Stimulated activated CD4-positive, alpha-beta T cell treated with anti-CD3 and anti-CD28 coated beads, TNF-alpha, amount 100 ng/mL, for 24 hours (primary cell): ENCODE measurements at places on chromosomes 1 and 21.

- no peak for DNase-seq
These were observed 28.8 kb downstream of the EDN2 start for GRCh38 chr1:41455479-41456332.

DNA sequence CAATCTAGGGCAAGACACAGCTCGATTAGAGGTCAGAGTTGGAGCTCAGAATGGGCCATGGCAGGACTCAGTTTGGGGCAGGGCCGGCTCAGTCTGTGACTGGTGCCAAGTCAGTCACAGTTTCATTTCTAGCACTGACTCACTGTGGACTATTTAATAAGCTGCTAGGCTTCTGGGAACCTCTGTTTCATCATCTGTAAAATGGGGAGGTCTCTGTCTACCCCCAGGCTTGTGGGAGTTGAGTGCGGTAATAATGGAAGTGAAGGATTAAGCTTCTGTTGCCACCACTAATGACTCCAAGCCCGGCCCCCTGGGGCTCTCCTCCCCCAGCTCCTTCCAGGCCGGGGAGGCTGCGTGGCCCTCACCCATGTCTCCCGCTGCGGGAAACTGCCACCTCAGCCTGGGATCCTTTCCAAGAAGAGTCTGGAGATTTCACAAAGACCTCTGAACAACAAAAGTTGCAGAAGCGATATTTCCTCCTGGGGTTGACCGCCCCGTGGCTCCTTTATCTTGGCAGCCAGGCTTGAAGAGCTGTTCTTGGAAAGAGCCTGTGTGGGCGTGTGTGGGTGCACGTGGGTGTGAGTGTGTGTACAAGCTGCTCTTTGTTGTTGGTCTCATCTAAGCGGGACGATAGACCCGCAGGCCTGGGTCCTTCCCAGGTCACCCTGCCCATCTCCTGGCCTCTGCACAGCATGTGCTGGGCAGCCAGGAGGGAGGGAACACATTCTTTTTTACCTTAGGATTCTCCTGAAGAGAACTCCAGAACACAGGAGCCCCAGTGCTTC, 29.1 kb downstream of the KNCN start:
- DNase-seq = no peak

- no peak for DNase-seq
These were observed 97.0 kb upstream of the CACNA1E start for GRCh38 chr1:181386340-181386739.

DNA sequence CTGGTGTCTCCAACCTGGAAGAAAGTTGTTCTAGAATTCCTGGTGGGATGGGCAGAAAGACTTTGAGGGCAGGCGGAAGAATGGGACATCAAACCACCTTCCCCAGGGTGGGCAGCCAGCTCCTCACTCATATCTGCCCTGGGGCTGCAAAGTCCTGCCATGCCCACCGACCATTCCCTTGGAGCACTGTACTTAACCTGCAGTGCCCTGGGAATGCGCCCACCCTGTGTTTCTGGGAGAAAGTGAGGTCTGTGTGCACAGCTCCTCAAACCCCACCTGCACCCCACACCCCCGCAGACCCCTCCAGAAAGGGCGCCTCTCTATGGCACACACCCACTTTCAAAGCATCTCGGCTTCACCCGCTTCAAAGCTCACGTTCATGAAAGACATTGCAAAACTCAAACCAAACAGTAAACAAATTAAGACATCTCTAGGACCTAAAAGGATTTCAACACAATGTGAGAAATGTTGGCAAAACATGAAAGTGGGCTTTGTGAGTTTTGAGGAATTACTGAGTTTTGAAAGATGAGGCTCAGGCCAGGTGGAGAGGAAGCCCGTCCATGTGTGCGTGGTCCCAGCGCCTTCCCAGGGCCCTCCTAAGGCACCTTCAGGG, 25.1 kb downstream of the KRTAP10-1 start:
- no peak for DNase-seq

DNA sequence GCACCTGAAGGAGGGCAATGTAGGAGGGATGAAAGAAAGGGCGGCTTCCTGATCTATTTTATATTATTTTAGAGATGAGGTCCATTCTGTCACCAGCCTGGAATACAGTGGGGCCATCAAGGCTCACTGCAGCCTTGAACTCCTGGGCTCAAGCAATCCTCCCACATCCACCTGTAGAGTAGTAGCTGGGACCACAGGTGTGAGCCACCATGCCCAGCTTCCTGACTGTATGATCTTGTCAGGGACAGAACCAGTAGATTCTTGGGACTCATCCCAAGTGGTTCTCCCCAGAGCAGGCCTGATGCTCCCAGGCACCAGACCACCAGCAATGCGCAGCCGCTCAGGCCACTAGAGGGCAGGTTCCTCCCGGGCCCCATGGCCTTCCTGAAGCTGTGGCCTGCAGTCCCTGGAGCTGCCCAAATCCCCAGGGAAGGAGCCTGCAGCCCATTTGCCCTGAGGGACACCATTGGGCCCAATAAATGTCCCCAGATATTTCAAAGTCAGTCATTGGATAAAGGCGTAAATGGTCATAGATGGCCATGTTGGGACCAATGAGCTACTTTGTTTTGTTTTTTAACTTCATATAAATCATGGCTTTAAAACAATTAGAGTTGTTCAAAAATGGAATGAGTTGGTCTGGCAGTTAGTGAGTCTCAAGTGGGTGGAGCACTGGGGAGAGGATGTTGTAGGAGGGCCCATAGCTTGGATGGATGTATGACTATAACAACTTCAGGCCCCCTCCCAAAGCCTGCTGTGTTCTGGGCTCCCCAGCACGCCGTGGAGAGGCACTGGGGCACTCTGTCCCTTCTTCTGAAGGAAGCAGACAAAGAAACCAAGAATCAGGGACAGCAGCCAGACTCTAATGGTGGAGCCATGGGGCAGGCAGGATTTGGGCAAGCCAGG, 44.7 kb upstream of the GOLT1A start:
- DNase-seq = peak; percentile 28

GRCh38 chr1:22313321-22313720, 138.3 kb upstream of the ZBTB40 start:
- DNase-seq = no peak

- DNase-seq = peak; percentile 96
These were observed at the start of gene FAF1 for GRCh38 chr1:50959913-50960844. Gene FAF1, minus strand, starts transcription at chr1:50960267. Its CDS starts 456 bp downstream, at chr1:50959811.

DNA sequence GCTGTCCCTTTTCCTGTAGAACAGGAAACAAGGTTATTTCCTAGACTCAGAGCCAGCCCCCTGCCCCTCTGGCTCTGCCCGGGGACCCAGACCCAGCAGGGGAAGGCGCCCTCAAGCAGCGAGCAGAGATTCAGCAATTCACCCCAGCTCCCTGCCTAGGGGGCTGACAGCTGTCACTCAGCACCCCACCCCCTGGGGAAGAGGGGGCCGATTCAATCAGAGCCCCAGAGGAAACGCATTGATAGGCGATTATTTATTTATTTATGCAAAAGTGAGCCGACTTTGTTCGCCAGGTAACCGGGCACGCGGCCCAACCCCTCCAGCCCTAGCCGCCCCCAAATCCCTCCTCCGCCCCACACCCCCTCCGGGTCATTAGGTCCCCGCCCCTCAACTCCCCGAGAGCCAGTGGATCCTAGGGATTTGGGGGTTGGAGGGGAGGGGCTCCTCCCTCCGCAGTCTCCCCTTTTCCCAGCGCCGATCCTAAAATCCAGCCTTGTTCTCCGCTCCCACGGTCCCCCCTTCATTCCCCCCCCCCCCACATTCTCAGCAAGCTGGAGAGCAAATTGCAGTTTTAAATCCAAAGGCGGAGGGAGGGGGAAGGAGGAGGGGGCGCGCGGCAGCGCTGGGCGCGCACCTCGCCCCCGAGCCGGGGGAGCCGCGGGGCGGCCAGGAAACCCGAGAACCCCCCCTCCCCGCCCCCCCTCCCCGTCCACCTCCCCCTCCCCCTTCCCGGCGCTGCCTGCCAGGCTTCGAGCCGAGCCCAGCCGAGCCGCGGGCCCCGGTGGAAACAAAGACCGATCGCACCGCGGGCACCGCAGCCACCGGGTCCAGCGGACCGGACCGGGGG, 1.3 kb downstream of the AHDC1 start:
- no peak for DNase-seq

GRCh38 chr21:31180256-31181081, 142.2 kb upstream of the KRTAP19-8 start:
- DNase-seq = no peak

GRCh38 chr1:209341146-209341545, 242.4 kb upstream of the CAMK1G start:
- DNase-seq = no peak

GRCh38 chr1:38076038-38076437, 29.4 kb upstream of the POU3F1 start:
- DNase-seq = no peak

- DNase-seq = no peak
These were observed 16.2 kb downstream of the OLFML2B start for GRCh38 chr1:162007466-162007865.

- no peak for DNase-seq
These were observed 10.3 kb downstream of the KCNN3 start for GRCh38 chr1:154859786-154860155.

GRCh38 chr1:227940791-227941241, 6.9 kb downstream of the WNT9A start:
- no peak for DNase-seq

- no peak for DNase-seq
These were observed 6.8 kb upstream of the IFNGR2 start for GRCh38 chr21:33396436-33396835.

DNA sequence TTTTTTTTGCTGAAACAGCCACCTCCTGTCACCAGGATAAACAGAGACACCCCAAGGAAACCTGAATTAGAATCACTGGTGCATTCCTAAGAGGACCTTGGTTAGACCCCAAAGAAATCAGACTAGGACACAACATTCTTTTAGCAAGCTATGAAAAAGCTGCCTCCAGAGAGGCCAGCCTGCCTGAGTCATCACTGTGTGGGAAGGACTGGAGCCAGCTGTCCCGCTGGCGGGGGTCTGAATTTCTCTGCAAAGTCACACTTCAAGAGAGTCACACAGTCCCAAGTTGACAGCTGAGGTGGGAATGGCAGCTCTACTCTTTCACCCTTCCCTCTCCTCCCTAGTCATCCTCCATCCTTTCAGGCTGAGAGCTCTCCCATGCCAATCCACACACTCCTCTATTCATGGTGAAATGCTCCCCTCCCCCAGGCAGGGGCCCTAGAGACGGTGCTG, 405.0 kb upstream of the POU3F1 start:
- DNase-seq = no peak

- no peak for DNase-seq
These were observed 824.3 kb upstream of the PRMT6 start for GRCh38 chr1:106232128-106232527.

DNA sequence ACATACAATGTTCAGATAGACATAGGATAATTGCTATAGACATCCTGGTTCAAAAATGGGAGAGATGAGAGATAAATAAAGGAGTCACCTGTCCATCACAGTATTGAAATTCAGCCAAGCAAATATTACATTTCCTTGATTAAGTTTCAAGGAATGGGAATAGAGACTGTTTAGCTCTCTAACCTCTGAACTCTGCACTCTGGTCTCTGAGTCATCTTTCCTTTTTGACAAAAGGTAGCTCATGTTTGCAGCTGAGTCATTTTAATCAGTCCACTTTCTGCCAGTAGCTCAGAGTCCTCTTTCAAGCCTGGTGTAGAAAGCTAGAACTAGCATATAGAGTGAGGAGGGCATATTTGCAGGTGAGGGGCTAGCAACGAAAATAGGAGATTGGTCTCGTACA, 51.4 kb upstream of the GJA8 start:
- no peak for DNase-seq

DNA sequence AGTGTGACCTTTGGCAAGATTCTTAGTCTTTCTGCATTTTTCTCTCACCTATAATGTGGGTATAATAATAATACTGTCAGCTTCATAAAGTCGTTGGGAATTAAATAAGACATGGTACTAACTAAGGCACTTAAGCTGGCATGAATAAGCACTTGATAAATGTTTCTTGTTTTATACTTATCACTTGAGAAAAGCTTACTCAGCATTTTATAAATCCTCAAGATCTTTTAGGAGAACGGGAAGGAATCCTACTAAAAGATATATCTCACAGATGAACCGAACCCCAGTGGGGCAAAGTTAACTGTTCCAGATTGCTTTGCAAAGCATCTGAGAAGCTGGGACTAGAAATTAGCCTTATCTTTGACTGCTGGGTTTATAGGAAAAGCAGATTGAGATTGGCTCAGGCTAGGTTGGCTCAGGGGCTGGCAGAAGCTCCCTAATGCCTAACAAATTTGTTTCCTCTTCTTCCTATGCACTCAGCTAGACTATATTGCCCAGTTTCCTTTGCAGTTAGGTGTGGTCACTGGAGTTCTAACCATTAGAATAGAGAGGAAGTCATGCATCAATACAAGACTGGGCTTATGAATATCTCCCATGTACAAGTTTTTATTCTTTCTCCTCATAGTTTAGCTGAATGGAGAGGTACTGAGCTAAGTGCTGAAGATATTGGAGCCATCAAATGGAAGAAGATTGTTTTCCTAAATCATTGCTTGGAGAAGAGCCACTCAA, 110.3 kb downstream of the TBX15 start:
- no peak for DNase-seq

DNA sequence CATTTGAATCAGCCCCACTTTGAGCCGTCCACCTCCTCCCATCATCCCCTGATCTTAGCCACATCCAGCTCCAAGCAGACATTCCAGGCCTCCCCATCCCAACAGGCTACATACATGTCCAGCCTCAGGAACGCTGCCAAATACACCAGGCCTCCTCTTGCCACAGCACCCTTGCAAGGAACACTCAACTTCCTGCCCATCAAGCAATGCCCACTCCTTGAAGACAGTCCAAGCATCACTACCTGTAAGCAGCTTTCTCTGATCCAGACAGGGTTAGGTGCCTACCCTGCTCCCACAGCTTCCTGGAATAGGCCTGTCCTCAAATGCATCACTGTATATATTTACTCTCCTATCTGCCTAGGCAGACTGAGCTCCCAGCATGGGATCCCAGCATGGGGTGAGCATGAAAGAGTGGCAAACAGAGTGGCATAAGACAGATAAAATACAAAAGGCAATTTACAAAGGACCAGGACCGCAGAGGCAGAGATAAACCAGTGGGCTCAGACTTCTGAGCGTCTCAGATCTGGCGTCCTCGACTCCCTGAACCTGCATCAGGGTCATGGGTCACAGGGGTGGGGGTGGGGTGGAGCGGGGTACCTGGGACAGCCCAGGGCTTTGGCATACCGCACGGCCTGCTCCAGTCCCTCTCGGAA, 816 bp downstream of the HYI start:
- no peak for DNase-seq

DNA sequence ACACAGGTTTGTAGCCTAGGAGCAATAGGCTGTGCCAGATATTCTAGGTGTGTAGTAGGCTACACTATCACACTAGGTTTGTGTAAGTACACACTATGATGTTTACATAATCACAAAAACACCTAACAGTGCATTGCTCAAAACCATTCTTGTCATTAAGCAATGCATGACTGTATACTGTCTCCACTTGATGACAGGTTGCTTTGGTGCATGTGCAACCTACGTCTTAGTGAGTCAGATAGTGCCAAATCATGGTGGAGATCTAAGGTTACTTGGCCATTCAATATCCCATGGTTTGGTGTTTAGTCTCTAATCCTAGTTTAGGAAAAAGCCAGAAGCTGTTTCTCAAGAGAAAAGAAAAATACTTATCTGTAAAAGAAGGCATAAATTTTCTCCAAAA, 181.1 kb downstream of the KCNK2 start:
- no peak for DNase-seq

GRCh38 chr1:222284466-222284865, 263.4 kb downstream of the HHIPL2 start:
- DNase-seq = no peak
